ENCODE measurements at places on chromosomes 6 and 20.

- DNase-seq = no peak
Observed at GRCh38 chr6:130381459-130382380, 15.9 kb downstream of the TMEM200A start.

DNA sequence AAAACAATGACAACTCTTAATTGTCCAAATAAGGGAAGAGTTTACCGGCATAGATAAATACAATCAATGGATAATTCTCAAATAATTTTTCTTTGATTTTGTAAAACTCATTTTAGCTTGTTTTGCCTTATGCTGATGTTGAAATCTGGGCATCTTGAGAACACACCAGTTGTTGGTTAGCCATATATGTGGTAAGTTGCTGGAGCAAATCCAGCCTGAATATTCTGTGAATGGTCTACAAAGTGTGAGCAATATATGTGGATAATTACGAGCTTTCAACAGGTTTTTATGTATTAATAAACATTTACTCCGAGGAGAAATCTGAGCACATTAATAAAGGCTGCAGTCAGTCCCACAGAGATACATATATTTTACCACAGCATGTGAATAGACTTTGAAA is 423.6 kb downstream of the BCKDHB start:
- no peak for DNase-seq

DNA sequence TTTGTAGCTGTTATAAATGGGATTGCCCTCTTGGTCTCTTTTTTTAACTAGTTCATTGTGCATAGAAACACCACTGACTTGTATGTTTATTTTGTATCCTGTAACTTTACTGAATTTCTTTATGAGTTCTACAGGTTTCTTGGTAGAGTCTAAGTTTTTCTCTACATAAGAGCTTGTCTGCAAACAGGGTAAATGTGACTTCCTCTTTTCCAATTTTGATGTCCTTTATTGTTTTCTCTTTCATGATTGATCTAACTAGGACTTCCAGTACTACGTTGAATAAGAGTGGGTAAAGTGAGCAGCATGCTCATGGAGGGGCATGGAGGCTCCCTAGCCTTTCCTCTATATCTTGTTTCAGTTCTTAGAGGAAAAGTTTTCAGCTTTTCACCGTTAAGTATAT is 3.0 kb upstream of the WFDC10A start:
- DNase-seq = no peak

DNA sequence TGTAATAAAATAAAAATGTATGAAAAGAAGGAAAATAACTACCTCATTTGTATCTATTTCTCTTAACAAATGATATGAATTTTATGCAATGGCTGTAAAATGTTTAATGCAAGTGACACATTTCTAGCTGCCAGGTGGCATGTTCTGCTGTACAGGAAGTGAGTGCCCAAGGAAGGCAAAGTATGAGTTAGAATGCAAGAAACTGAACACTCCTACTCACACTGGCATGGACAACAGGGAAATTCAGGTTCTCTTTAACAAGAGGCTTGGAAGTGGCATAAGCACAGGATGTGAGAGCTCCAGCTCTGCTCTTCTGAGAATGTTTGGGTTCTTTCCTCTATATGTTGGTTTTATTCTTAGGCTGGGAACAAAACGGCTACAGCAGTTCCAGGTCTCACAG is 20.4 kb upstream of the LAMA4 start:
- no peak for DNase-seq

DNA sequence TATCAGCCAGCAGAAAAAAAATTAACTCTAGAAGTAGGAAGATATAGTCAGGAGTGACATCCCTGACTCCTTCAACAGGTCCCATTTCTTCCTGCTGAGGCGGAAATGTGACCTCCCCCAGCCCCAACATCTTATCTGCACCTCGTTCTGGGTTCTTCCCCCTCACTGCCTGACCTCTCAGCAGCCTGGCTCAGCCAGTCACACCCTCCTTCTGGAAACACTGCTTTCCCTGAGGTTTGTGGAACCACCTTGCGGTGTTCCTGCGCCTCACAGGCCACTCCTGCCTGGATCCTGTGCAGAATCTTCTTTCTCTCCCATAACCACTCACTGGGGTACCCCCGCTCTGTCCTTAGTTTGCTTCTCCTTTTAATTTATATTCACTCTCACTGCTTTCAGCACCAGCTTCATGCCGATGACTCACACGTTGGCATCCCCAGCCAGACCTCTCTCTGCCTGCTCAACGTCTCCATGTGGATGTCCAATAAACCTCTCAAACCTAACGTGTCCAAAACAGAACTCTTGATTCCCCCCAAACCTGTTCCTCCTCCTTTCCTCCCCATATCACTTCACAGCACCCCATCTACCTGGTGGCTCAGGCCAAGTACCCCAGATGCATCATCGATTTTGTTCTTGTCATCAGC is 222.8 kb upstream of the PLN start:
- no peak for DNase-seq
